ENCODE measurements at places on chromosomes 4 and X.

DNA sequence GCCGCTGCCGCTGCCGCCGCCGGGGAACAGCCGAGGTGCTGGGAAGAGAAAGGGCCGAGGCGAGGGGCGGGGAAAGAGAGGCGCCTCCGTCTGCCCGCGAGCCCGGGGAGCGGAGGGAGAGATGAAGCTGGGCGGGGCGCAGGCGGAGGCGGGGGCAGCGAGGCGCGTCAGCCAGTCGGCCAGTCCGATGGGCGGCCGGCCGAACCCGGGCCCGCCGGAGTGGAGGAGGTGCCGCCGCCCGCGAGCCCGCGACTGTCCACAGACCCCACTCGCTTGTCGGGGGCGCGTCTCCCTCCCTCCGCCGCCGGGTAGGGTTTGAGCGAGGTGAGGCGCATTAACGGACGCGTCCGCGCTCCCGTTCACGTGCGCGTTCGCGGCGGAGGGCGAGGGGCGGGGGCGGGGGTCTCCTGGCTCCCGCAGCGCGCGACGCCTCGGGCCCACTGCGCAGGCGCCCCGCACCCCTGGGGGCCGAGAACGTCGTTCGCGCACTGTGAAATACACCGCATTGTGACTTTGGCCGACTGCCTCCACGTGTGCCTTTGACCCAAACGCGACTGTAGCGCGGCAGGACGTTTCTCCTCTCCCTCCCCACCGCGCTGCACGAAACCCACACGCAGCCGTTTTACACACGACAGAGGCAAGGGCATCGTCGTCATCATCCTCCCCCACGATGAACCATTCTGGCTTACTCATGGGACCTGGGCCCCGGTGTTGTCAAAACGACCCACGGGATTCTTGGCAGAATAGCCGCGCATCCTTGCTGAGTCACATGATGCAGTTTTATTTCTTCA is at the start of gene NUDT11:
Gene NUDT11 (minus strand): TSS at position 92 of the 791 bp plus-strand sequence. CDS start 148 bp downstream, outside the sequence.
- DNase-seq = no peak

GRCh38 chr4:25966171-25966570 is 52.2 kb downstream of the SMIM20 start:
- no peak for DNase-seq

DNA sequence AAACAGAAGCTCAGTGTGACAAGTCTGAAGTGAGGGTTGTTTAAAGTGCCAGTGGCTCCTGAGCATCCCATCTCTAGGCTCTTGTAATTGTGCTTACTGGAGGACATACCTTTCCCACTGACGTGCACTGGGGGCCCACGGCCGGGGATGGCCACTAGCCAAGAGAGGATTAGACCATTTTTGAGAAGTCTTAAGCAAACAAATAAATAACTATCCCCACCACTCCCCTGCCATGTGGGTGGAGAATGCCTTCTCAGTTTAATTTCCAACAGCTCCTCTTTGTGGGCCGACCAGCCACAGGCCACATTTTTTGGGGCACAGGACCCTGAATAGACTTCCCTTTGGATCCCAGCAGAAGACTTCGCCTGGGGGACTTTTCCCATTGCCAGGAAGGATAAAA is 125.0 kb upstream of the MSX1 start:
- DNase-seq = no peak

DNA sequence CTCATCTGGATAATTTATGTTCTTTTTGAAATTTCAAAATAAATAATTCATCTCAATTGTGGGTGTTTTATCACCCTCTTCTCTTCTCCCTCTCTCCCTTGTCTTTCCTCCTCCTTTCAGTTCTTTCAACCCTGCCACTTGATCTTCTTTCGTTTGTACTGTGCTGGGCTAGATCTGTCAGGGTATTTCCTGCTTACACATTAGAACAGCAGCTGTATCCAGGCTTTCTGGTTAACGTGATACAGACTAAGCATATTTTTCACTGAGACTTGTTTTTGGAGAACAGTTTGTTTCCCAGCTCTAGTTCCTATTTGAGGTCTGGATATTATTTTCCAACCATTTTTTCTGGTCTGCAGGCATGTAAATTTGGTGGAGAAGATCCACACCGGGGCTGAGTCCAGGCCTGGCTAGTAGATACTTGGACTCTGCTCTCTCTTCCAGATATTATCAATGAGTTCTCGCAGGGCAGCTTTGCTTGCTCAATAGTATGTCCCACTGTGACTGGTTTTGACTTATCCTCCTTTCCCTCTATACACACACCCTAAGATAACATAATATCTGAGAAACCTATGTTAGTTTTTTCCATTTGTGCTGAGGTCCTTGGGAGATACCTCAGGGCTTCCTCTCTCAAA is 1310.7 kb upstream of the TENM3 start:
- DNase-seq = no peak

DNA sequence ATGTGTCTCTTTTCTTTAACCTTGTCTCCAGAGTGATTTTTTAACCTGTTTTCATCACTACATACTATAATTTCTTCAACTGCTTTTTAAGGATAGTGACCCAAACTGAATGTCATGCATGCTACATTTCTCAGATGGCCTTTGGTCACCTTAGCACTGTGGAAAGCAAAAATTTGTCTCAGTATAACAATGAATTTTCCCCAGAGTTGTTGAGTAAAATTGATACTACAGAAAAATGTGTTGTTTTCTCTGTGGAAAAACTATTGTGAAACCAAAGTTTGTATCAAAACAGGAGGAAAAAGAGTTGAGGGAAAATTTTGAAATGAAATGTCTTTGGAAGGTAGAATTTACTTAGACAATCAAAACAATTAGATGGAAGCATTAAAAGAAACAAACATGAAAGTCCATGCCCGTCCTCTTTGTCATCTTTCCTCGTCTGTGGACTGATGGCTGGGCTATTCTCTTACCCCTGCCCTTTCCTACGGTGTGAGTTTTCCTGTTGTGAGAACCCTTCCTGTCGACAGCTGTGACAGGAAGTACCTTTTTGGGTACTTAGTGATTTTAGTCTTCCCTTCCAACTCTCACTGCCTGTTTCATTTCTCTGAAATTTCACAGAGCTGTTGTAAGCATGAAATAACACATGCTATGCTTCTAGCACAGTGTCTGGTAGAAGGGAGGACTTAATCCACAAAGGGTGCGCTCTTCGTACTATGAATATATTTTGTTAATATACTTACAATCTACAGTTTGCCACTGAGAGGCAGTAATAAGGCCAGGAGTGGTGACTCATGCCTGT is 50.8 kb downstream of the LRP2BP start:
- no peak for DNase-seq

DNA sequence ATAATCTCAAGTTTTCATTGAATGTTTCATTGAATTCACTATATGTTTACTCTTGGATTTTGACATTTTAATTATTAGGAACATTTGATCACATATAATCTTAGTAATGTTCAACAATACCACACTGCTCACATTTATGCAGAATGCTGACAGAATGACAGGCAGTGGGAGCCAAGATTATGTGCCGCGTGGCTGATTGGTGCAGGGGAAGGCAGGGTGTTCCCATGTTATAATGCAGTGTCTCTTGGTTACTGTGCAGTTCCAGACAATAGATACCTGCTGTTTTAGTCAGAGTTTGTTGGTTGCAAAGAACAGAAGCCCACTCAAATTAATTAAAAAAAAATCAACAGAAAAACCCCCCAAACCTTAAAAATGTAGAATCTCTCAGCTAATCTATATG is 33.0 kb downstream of the FHIP1A start:
- no peak for DNase-seq

GRCh38 chr4:176894498-176894897 is 101.8 kb upstream of the VEGFC start:
- DNase-seq = no peak

GRCh38 chrX:10397349-10397748 is 223.0 kb downstream of the MID1 start:
- DNase-seq = no peak

GRCh38 chrX:12903646-12904045 is 2.8 kb upstream of the TLR8 start:
- DNase-seq = no peak
